ENCODE measurements at places on chromosomes 12 and 14.

DNA sequence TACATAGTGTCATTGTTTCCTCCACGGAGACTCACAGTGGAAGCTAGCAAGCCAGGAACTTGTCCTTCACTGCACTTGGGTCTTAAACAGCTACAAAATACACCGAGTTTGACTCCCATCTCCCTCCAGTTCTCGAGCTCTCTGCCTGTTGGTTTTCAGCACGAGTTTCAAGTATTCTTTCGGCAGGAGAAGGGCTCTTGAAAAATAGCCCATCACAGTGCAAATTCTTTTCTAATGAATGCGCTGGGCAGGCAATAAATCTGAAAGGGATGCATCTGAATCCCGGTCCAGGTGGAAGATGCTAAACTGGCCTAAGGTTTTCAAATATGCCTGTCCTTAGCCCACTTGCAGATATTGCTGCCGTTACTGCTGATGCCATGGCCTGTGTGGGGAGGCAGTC is 173.9 kb downstream of the CACNA1C start:
- DNase-seq, result no peak

- no peak for DNase-seq
Observed at GRCh38 chr12:85955127-85955526, 81.0 kb downstream of the NTS start.

GRCh38 chr12:77382096-77382742 is 316.9 kb upstream of the E2F7 start:
- no peak for DNase-seq

- DNase-seq, result no peak
Observed at GRCh38 chr12:121470751-121471150, 70.8 kb downstream of the RNF34 start.

- DNase-seq, result no peak
Observed at GRCh38 chr12:13602172-13602571, 379.2 kb downstream of the GRIN2B start.

DNA sequence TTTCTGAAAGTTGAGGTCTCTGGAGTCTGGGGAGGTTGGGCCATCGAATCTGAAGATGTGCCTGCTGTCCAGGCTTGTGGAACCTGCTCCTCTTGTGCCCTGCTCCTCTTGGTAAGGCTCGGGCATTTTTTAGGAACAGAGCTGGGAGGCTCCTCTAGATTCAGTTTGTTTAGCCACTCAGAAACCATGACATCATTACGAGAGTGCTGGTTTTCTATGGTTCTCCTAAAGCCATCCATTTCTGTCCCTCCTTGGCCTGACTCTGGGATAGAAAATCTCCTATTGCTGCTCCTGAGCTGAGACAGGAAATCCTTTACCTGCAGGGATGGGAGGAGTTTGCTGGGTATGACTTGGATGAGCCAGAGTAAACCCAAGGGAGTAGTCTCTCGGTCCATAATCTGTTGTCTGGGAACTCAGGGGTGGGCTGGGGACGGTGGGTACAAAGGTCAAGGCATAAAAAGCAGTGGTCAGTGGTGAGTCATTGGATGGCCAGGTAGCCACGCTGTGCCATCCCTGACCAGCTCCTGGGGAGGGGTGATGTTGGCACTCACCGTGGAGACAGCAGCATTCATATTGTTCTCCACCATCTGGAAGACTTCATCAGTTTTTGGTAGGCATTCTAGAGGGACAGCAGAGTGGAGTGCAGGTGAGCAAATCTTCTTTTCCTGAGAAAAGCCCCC is 2.4 kb upstream of the ADCY4 start:
- no peak for DNase-seq

GRCh38 chr12:92312463-92312964 is 166.9 kb upstream of the BTG1 start:
- DNase-seq, result no peak

- no peak for DNase-seq
Observed at GRCh38 chr12:9605483-9605882, 2.2 kb downstream of the KLRB1 start.

DNA sequence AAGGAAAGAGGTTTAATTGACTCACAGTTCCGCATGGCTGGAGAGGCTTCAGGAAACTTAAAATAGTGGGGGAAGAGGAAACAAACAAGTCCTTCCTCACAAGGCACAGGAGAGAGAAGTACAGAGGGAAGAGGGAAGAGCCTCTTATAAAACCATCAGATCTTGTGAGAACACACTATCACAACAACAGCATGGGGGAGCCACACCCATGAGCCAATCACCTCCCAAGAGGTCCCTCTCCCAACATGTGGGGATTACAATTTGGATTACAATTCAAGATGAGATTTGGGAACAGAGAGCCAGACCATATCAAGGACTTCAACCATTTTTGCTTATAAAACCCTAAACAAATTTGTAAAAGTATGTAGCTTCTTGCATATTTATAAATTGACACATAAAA is 45.8 kb downstream of the SLCO1C1 start:
- DNase-seq, result no peak

GRCh38 chr14:64997108-64997794 is 10.6 kb downstream of the FNTB start:
- DNase-seq, result no peak

GRCh38 chr14:97056086-97056485 is 258.9 kb downstream of the VRK1 start:
- no peak for DNase-seq

DNA sequence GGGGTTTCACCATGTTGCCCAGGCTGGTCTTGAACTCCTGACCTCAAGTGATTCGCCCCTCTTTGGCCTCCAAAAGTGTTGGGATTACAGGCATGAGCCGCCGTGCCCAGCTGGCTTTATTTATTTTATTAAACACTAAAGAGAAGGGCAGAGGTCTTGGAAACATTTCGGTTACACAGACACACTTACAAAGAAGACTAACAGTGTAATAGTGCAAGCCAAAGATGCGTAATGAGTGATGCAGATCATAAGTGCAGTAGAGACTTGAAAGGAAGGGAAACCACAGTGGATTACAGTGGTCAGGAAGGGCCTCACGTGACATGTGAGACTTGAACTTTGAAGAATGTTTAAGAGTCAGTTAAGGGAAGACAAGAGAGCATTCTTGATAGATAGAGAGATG is 33.9 kb upstream of the CDK17 start:
- peak; percentile 100 for DNase-seq

- no peak for DNase-seq
Observed at GRCh38 chr14:57761800-57762199, 104.1 kb downstream of the SLC35F4 start.

GRCh38 chr12:77644915-77645605 is 185.6 kb upstream of the NAV3 start:
- DNase-seq, result no peak

DNA sequence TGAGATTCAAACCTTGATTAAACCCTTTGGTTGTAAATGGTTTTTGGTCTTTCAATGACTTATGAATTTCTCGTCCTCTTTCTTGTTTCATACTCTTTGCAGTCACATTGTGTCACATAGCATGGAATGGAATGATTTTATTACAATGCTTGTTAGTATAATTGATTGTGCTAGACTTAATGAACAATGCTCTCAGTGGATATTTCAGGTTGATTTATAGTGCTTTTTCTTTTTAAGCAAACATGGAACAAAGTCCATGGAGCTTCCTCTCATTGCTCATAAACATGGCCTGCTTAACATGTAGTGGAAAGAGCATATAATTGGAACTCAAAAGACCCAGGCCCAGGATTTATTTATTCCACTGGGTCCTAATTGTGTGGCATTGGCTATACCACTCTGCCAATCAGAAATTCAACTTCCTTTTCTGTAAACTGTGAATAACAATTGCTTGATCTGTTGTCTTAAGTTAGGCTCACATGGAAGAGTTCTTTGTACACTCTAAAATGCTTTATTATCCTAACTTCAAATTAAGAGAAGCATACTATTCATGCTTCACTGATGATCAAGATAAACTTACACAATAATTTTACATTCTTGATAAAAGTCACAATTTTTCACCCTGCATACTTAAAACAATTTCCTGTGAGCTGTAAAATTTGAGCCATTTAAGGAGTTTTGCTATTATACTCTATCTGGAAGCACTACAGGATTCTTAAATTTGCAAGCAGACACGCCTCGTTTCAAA is 370.5 kb upstream of the PDE3A start:
- DNase-seq, result no peak

DNA sequence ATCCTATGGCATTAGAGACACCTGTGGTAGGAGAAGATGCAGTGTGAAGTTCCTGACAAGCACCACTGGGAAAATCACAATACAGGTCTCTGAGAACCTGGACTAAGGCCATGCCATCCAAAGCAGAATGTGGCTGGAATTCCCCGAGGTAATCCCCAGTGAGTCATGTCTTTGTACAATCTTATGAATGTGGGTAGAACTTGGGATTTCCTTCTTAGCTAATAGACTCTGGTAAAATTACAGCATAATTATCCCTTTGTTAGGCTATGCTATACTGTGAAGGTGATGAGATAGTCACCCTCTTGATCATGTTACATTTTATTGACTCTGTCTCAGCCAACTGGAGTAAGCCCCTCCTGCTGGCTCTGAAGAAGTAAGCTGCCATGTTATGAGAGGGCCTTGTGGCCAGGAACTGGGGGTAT is 224.3 kb upstream of the DCN start:
- no peak for DNase-seq

DNA sequence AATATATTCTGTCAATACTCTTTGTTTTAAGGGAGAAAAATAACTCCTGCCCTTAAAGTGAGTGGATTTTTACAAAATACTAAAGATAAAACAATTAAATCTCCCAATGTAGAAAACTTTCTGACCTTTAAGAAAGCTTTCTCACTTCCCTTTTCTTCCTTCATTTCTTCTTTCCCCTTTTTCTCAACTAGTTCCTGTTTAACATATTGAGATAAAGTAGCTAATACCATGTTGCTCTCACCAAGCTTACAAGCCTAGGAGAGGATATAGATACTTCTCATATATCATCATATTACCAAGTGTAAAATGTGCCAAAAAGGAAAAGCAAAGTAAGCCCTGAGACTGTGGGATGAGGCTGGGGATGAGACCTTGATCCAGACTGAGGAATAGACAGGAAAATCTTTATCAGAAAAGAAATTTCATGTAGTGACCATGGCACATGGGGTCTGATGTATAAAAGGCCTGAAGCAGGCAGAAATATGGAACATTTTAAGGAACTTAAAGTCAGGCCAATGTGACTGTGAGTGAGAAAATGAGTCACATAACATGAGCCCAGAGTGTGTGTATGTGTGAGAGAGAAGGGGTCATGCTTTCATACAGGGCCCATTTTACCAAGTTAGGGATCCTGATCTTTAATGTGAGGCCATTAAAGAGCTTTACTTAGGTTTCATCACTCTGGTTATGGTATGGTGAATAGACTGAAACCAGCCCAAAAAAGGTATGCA is 1.6 kb upstream of the RPL10L start:
- no peak for DNase-seq

GRCh38 chr12:124518051-124518932 is 49.1 kb downstream of the NCOR2 start:
- peak; percentile 99 for DNase-seq

GRCh38 chr14:24184104-24184970 is 4.3 kb downstream of the IPO4 start:
- no peak for DNase-seq

DNA sequence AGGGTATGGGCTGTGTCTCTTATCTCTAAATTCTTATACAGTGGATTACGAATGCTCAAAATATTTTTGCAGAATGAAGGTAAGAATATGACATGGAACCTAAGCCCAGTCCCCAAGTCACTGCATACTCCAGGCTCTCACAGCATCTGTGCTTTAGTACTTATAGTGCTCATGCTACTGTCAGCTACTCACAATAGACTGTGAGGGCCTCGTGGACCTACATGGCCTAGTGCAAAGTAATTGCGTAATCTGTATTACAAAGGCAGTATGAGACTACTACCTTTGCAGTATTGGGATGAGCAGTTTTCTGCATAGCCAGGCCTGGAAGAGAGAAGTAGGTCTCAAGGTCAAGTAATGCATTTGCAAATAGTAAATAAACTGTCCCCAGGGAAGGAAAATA is 27.9 kb downstream of the VWF start:
- DNase-seq, result no peak

- peak; percentile 28 for DNase-seq
Observed at GRCh38 chr12:59861635-59862034, 265.8 kb downstream of the SLC16A7 start.

GRCh38 chr14:62076825-62077605 is 314.8 kb downstream of the SNAPC1 start:
- no peak for DNase-seq

DNA sequence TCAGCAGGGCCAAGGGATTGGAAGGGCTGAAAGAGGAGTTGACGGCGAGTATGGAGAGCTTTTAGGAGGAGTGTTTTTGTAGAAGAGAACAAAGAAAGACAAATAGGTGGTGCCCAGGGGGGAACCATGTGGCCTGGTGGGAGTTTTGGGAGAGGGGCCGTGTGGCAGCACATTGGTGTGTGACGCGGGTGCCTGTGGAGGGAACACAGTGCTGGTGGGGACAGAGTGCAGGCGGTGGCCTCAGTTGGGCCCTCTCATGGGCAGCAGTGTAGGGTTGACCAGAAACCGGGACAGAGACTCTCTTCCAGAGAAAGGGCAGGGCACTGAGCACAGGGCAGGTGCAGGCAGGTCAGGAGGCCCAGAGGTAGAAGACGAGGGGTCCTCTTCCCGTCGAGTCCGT is 56.5 kb downstream of the TECPR2 start:
- no peak for DNase-seq

- DNase-seq, result peak; percentile 52
Observed at GRCh38 chr14:21528381-21529348, 2.5 kb upstream of the SALL2 start.

GRCh38 chr12:22408610-22409376 is 74.3 kb upstream of the ST8SIA1 start:
- no peak for DNase-seq

DNA sequence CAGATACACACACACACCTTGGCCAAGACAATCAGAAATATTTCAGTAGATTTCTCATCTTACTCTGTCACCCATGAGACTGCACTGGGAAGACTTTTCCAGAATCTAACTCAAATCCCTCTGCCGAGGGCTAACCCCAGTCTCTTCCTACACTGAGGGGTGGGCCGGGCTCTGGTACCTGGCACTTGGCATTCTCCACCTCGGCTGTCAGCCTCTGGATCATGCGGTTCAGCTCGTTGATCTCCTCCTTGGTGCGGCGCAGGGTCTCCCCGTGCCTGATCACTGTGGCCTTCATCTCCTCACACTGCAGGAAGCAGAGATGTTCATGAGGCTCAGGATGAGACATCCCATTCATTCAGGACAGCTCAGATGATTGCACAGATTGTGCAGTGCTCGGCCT is 4.9 kb downstream of the KRT83 start:
- DNase-seq, result no peak

DNA sequence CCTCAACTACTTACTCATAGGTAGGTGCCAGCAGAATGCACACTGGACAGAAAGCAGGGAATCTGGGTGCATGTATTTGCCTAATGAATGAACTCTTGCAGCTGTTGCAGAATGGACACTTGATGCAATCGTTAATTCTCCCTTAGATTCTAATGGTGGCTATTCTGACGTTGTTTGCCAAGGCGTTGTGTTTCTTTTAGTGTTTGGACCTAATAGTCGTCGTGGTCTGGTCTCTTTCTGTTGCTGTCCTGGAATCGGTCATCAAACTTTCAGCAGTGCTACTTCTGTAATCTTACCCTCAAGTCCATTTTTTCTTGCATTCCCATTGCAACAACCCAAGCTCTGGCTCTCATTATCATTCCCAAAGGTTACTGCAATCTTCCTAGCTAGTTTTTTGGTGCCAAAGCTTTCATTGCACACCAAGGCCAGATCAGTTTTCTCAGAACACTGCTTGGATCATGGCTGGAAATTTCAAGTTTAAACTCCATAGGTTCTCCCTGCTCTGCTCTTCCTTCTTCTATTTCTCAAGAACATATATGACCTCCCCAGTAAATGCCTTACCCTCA is 31.3 kb downstream of the BMP4 start:
- DNase-seq, result no peak

GRCh38 chr12:10069976-10070375 is 28.8 kb downstream of the CLEC1A start:
- DNase-seq, result no peak

- DNase-seq, result no peak
Observed at GRCh38 chr12:14696265-14696741, at the start of gene GUCY2C. Gene GUCY2C, minus strand, starts transcription at chr12:14696599. Its CDS starts 151 bp downstream, at chr12:14696448.
